Cortex of kidney (tissue), 1 donor: ENCODE measurements at places on chromosomes 5 and 9.

DNA sequence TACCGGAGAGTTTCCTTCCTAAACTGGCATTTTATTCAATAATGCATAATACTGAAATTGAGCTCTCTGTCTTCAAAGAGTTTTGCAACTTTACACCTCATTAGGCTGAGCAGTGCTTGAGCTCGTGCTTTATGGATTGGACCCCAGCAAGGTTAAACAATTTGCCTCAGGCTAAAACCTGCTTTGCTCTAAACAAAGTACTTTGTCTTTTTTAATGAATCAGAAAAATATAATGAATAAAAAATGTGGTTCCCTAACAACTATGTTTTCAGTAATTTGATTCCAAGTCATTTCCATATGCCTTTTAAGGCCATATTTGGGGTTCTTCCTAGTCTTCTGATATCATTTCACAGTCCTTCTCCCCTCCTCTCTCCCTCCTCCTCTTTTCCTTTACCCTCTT, 20.0 kb downstream of the ZNF366 start:
- DNase-seq = no peak

DNA sequence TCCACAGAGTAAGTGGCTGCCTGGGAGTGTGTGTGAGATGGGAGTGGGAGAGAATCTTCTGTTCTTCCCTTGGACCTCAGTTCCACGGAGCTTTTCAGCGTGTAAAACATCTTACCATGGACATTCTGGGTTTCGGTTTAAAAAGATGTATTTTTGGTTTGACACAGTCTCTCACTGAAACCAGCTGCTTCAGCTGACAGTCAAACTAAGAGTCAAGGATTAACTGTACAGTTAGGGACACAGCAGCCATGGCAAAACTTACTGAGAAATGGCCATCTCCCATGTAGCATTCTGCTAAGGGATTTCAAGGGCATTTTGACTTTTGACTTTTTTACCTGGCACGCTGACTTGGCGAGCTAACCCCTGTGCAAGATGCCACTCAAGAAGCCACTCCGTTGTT, 93.8 kb upstream of the IL12B start:
- no peak for DNase-seq

DNA sequence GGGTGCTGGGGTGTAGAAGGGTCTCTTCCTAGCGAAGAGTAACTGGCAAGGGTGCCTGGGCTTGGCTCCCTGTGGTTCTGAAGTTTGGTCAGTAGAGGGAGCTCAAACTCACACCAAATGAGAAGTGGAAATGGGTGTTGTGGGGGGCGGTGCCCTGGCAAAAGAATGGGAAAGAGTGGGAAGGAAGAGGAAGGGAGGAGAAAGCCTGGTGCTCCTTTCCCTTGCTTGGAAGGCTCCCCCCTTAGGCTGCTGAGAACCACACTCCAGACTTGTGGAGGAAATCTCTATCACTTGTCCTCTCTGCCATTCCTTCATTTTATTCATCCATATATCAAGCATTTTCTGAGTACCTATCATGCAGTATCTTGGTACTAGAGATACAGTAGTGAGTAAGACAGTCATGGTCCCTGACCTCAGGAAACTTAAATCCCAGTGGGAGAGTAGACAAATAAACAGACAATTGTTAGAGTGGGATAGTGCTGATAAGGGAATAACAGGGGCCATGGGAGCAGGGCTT, 13.0 kb downstream of the SLC4A9 start:
- DNase-seq = no peak

DNA sequence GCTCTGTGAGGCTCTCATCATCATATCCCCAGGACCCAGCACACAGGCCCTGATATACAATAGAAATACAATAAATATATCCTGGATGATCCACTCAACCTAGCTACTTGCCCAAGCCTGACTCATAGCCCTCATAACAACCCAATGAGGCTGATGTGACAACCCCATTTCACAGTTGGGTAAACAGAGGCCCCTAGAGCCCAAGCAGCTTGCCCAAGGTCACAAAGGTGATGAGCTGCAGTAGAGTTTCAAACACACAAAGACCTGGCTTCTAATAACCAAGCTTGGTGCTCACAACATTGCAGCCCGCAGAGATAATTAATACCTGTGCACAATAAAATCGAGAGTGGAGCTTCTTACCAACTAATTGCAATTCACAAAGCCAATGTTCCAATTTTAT, 3.2 kb upstream of the AKNA start:
- DNase-seq = no peak

GRCh38 chr9:132969783-132970182, 8.7 kb upstream of the GFI1B start:
- no peak for DNase-seq

DNA sequence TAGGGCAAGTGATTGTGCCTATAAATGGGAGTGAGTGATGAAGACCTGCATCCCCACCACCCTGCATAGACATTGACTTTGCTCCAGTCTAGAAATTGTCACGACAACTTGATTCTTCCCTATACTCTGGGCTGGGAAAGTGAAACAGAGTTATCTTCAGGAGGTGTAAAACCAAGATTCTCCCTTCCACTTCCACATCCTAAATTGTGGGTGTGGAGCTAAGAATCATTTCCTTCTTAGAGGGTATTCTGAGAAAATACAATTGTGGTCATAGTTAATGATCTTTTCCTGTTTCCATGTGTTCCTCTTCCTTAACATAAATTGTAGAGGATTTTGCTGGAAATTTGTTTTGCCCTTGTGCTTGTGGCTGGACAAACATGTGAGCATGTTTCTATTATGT, 96.8 kb upstream of the PJA2 start:
- DNase-seq = no peak

GRCh38 chr5:141747152-141748141, 65.4 kb upstream of the ARAP3 start:
- DNase-seq = no peak

DNA sequence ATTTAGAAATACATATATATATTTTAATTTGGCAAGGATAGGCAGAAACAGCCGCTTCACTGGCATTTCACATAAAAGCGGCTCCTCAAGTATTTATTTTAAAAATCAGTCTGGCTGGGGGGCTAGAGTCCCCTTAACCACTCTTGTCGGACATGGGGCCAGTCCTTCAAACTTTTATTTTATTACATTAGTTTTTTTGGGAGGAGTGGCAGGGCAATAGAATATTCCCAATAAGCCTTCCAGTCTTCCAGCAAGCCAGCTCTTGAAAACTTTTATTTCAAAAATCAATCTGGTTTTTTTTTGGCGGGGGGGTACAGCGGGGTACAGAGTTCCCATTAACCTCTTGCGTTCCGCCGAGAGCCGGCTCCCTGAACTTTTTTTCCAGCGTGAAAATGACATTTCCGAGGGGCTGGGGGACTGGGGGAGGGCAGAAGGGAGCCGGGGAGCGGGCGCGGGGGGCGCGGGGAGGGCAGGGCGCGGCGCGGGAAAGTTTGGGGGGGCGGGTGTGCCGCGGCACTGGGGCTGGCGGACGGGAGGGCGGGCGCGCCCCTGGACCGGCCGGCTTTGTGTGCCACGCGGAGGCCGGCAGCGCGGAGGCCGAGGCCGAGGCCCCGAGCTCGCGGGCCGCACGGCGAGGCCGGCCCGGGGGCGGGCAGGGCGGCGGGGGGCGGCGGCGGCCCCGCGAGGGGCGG, 504 bp upstream of the ZNF618 start:
- no peak for DNase-seq

DNA sequence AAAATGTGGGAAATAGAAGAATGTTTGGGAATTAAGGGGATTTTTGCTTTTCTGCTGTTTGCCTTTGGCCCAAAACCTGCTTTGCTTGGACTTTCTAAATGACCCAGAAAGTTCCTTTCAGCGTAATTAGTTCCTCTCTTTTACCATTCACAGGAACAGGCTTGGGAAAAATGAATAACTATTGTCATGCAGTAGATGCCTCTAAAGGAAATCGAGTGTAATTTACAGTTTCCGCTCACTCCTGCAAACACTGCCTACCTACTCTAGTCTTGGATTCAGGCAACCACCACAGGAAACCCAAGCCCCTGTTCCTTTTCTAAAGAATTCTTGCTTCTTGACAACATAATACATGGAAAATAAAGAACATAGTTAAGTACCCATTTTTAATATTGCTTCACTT, 25.0 kb downstream of the TTC23L start:
- no peak for DNase-seq

DNA sequence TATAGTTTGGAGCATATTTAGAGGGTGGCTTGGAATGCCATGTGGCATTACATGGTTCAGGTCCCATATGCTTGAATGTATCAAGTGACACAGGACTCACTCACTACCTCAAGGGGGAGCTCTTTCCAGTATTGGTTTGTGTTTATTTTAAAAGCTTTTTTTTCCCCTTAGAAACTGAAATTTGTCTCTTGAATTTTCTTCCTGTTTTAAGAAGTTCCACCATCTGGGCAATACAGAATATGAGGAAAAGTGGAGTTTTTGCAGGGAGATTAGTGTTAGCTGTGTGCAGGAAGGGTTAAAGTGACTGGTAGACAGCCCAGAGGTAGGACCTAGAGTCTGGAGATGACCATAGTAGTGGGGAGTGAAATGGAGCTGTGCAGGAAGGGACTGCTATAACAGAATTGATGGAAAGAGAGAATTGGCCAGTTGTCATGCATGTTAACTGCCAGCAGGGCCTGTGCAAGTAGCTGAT, 36.6 kb downstream of the CTNNA1 start:
- DNase-seq = no peak
